ENCODE measurements at places on chromosomes 12 and 14. TPM values are rescaled to one million over a fixed set of nuclear protein-coding genes. Genes with fewer than 3 reads are reported as not detected.
A peak's percentile ranks its signal among the peaks of the same experiment; 100 is the strongest.

GSC gene
- 0.33 TPM for total RNA-seq

APOF gene
- not detected for total RNA-seq

L3HYPDH gene
- total RNA-seq: 29.3 TPM

ETV6 gene
- total RNA-seq: 30.8 TPM

SOX5 gene
- total RNA-seq: 16.3 TPM

VWF gene
- total RNA-seq: 36.7 TPM

CPNE6 gene
- total RNA-seq: 1.8 TPM

MVK gene
- total RNA-seq: 14.8 TPM

MSRB3 gene
- 224 TPM for total RNA-seq

TSPAN19 gene
- not detected for total RNA-seq

RIMKLB gene
- 60.4 TPM for total RNA-seq

PTPN21 gene
- 13.7 TPM for total RNA-seq

SLC6A15 gene
- total RNA-seq: 1.8 TPM

GCH1 gene
- total RNA-seq: 4.4 TPM

DNA sequence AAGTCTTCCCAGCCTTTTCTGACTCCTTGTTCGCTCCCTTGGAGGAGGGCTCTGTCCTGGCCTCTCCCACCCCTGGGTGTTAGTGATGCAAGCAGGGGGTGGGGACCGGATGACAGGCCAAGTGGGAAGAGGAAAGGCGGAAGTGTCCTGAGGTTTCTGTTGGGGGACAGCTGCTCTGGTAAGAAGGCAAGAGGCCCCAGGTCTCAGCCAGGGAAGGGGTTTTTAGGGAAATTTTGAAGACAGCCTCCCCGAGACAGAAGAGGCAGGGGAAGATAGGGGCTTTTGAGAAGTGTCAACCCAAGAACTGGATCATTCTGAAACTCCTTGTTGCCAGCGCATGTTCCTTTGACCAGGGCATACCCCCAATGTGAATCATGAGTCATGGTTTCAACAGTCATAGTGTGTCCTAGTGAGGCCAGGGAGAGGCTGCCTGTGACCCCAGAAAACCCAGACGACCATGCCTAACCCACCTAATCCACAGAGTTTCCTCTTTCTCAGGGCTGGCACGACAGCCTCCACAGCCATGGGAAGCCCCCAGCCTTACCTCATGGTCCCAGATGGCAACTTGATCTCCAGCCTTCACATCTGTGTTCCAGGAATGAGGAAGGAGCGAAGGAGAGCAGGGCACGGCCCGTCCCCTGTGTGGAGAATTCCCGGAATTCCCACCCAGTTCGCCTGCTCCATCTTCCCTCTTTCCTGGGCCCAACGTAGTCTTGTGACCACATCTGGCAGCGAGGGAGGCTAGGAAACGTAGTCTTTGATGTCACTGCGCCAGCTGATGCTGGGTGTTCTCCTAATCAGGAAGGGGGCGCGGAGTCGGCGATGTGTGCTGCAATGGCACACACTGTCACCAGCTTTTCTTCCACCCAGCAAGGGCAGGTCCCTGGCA is 4.9 kb upstream of the GPR132 start:
- no peak overlapping the region for H3K4me3 ChIP-seq
- H3K27ac ChIP-seq: no peak overlapping the region
- H3K27me3 ChIP-seq: peaks cover 17% of the 10 kb centered on the region
- peak; percentile 74 for DNase-seq
- no peaks in the 10 kb centered on the region for H3K36me3 ChIP-seq

DNA sequence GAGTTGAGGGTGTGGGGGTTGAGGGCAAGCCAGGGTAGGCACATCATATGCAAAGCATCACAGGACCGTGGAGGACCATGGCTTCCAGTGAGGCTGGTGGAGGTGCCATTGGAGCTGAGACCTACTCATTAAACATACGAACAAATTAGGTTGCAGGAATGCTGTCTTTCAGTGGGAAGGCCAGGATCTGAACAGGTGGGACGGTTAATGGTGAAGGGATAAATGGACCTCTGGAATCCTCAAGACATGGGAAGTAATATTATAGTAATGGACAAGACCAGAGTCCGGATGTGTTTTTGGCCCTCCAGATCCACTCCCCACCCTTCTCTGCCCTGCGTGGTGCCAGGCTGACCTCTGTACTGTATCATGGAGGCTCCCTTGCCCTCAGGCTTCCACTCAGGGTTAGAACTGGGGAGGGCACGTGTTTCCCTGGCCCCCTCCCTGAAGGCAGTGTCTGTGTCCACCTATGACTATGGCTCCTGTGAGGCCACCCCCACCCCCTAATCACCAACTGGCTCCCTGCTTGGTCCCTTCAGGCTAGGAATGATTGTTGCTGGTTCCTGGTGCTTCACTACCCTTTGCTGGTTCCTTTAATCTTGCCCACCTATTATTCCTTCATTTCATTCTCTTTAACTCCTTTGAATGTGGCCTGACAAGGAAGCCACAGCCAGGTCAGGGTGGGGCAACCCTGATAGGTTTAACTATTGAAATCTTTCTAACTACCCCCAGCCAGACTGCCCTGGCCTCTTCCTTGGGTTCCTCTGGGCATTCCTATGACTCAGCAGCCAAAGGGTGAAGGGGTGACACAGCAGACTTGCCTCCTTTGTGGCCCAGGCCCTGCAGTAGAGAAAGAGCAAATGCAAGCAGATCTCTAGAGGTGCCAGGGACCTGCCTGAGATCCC is 10.7 kb downstream of the DHRS2 start:
- no peaks in the 10 kb centered on the region for H3K4me1 ChIP-seq
- no peak for DNase-seq
- no peaks in the 10 kb centered on the region for H3K27me3 ChIP-seq
- no peak overlapping the region for H3K27ac ChIP-seq
- H3K36me3 ChIP-seq: no peaks in the 10 kb centered on the region
- no peak overlapping the region for H3K4me3 ChIP-seq

GRCh38 chr12:79710707-79711483 is 20.1 kb upstream of the PAWR start:
- no peak overlapping the region for H3K27ac ChIP-seq
- H3K36me3 ChIP-seq: no peaks in the 10 kb centered on the region
- peaks cover 10% of the 10 kb centered on the region for H3K27me3 ChIP-seq
- H3K4me3 ChIP-seq: no peak overlapping the region

- no peak for DNase-seq
- H3K4me1 ChIP-seq: no peaks in the 10 kb centered on the region
- H3K27me3 ChIP-seq: no peaks in the 10 kb centered on the region
- no peaks in the 10 kb centered on the region for H3K36me3 ChIP-seq
- H3K4me3 ChIP-seq: no peak overlapping the region
- no peak overlapping the region for H3K27ac ChIP-seq
Observed at GRCh38 chr12:29492891-29493290, 4.6 kb downstream of the OVCH1 start.

DNA sequence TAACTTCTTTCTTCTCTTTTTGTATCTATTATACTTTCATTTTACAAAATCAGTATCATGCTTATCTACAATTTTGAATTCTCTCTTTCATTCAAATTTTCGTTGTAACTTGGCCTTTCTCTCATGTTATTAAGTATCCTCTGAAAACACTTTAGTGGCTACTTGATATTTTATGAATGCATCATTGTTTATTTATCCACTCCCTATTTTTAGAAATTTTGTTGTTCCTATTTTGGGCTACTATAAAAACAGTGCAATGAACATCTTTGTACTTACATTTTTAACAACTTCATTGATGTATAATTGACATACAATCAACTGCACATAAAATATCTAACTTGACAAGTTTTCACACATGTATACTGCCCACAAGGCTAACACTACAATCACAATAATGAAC is 44.0 kb upstream of the AMIGO2 start:
- no peaks in the 10 kb centered on the region for H3K36me3 ChIP-seq
- H3K4me3 ChIP-seq: no peak overlapping the region
- no peaks in the 10 kb centered on the region for H3K27me3 ChIP-seq
- H3K27ac ChIP-seq: peak overlapping the region; percentile 47

GRCh38 chr12:57755454-57756372 is 810 bp downstream of the MARCHF9 start:
- peak; percentile 66 for DNase-seq
- H3K27me3 ChIP-seq: no peaks in the 10 kb centered on the region
- peaks cover 38% of the 10 kb centered on the region for H3K4me1 ChIP-seq
- H3K4me3 ChIP-seq: peak overlapping the region; percentile 80
- H3K27ac ChIP-seq: peak overlapping the region; percentile 67

DNA sequence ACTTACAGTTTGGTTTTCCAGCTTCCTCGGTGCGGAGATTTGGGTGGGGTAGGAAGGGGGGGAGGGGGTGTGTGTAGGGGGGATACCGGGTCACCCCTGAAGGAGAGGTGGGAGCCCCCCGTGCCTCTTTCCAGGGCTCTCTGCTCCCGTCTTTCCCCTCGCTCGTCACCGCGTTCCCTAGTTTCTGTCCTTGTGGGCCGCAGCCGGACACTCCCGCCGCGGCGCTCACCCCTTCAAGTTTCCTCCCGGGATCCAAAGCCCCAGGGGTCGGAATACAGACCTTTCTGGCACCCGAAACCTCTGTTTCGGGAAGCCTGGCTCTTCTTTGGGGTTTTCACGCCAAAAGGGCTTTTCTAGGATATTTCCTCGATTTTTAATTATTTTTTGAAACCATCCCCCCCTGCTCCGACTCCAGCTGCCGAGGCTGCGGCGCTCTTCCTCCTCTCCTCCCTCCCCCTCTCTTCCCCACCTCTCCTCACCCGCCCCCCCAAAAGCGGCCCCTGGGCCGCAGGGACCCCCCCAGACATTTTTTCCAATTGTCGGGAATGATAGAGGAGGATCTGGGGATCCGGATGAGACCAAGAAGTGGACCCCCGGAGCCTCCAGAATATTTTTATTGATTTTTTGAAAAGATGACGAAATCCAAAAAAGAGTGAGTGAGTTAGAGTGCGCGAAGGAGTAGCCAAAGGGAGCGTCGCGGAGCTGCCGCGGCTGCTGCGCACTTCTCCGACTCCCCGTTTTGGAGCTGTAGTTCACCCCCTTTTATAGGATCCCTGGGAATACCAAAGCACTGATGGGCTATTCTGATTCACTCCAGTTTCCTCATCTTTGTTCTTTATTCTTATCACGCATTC is 1.7 kb downstream of the CCND2 start:
- H3K27ac ChIP-seq: peak overlapping the region; percentile 93
- H3K36me3 ChIP-seq: no peaks in the 10 kb centered on the region
- peaks cover 68% of the 10 kb centered on the region for H3K4me1 ChIP-seq
- H3K4me3 ChIP-seq: peak overlapping the region; percentile 67
- no peak for DNase-seq

GRCh38 chr12:63779498-63780481 is at the start of gene RXYLT1:
TSS of gene RXYLT1 (plus strand) at chr12:63779909. CDS start at chr12:63779961, 52 bp downstream.
- peak within 1 kb of the TSS; percentile 90 for H3K27ac ChIP-seq
- H3K4me3 ChIP-seq: peak within 1 kb of the TSS; percentile 82
- peak; percentile 92 for DNase-seq
- peaks cover 28% of the 10 kb centered on the region for H3K36me3 ChIP-seq
- H3K4me1 ChIP-seq: peaks cover 10% of the 10 kb centered on the region
- no peaks in the 10 kb centered on the region for H3K27me3 ChIP-seq

- no peak overlapping the region for H3K27ac ChIP-seq
- no peak for DNase-seq
- no peaks in the 10 kb centered on the region for H3K27me3 ChIP-seq
- H3K36me3 ChIP-seq: no peaks in the 10 kb centered on the region
- H3K4me3 ChIP-seq: no peak overlapping the region
- peaks cover 18% of the 10 kb centered on the region for H3K4me1 ChIP-seq
Observed at GRCh38 chr12:1801303-1801975, 18.9 kb upstream of the LRTM2 start.

GRCh38 chr12:29429999-29430715 is 49.2 kb upstream of the ERGIC2 start:
- H3K4me3 ChIP-seq: no peak overlapping the region
- no peak for DNase-seq
- H3K27ac ChIP-seq: no peak overlapping the region
- no peaks in the 10 kb centered on the region for H3K27me3 ChIP-seq

DNA sequence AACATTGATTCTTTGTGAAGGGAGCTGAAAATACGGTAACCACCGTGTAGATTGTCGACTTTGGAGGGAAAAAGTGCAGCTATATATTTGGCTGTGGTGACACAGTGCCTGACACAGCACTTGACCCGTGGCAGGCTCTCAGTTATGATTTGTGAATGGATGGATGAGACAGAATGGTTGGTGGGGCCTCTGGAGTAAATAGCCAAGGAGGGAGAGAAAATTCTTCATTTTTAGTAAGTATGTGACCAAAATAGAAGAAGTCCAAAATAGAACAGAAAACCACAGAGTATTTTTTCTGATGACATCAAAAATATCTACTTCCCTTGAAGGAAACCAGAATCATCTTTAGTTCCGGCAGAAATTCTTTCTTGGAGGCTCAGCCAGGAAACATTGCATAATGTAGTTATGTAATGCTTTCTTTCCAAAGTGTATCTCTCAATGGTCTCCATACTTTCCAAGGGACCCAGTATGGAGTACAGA is 82.0 kb upstream of the WSCD2 start:
- H3K4me3 ChIP-seq: peak overlapping the region; percentile 25
- H3K27me3 ChIP-seq: no peaks in the 10 kb centered on the region
- H3K36me3 ChIP-seq: no peaks in the 10 kb centered on the region
- peaks cover 25% of the 10 kb centered on the region for H3K4me1 ChIP-seq
- H3K27ac ChIP-seq: peak overlapping the region; percentile 62

DNA sequence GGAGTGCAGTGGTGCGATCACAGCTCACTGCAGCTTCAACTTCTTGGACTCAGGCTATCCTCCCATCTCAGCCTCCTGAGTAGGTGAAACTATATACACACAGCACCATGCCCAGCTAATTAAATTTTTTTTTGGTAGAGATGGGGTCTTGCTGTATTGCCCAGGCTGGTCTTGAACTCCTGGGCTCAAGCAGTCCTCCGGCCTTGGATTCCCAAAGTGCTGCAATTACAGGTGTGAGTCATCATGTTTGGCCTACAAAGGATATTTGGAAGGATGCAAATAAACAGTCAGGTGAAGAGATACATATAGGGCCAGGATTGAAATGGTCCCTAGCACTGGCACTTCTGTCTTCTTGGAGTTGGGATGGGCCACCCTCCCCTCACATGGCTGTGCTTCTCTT is 23.9 kb downstream of the RCOR1 start:
- H3K27me3 ChIP-seq: no peaks in the 10 kb centered on the region
- no peak overlapping the region for H3K27ac ChIP-seq

DNA sequence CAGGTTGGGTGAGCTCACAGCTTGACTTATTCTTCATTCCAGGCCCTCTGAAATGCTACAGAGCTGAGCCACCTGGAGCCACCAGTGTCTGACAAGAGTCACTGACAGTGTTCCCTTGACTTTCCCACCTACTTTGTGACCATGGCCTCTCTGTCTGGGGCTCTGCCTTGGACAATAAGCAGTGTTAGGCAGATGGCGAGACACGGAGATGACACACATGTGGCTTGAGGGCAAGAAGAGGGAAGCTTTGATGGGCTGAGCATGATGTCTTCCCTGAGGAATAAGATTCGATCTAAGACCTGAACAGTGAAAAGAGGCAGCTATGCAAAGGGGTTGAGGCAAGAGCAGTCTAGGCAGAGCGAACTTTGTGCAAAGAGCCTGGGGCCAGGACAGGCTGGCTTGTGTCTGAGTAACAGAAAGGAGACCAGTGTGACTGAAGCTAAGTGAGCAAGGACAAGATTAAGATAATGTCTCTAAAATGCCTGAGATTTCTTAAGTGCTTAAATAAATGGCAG is 105.5 kb downstream of the NUAK1 start:
- peaks cover 4% of the 10 kb centered on the region for H3K4me1 ChIP-seq
- H3K4me3 ChIP-seq: no peak overlapping the region
- no peaks in the 10 kb centered on the region for H3K36me3 ChIP-seq
- H3K27me3 ChIP-seq: no peaks in the 10 kb centered on the region
- DNase-seq: no peak
- no peak overlapping the region for H3K27ac ChIP-seq

Measured in sigmoid colon (tissue), 7 donors.